Daoy (cell line): ENCODE measurements at places on chromosomes 7 and 10.

- DNase-seq: no peak
Observed at GRCh38 chr10:88555190-88555908, 27.8 kb downstream of the RNLS start.

DNA sequence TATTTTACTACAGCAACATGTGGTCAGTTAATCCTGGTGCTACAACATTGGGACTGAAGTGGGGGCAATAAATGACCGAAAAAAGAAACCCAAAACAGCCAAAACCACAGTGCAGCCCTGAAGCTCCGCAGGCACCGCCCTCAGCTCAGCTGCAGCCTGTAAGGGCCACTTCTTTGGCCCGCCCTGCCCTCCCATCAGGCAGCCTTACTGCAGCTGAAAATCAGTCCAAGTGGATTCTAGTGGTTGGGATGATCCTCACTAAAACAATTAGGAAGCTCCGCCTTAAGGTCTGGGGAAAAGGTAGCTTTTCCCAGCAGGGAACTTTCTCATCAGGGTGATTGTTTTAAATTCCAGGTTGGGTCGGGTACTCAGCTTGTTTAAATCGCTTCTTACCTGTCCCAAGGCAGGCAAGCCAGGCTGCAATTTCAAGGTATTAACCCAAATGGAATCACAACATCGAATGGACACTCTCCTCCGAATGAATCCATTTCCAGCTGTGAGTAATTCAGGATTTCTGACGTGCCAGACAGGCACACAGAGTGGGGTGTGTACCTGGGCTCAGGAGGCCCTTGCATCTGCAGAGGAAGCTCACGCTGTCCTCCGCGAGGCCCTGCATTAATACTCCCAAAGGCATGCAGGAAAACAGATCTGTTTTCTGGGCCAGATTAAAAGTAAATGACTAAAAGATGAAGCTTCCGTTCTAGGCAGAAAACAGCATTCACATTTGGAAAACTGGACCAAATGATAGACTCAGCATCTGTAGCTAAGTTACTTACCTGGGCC lies 104.3 kb downstream of the CREB5 start:
- no peak for DNase-seq

DNA sequence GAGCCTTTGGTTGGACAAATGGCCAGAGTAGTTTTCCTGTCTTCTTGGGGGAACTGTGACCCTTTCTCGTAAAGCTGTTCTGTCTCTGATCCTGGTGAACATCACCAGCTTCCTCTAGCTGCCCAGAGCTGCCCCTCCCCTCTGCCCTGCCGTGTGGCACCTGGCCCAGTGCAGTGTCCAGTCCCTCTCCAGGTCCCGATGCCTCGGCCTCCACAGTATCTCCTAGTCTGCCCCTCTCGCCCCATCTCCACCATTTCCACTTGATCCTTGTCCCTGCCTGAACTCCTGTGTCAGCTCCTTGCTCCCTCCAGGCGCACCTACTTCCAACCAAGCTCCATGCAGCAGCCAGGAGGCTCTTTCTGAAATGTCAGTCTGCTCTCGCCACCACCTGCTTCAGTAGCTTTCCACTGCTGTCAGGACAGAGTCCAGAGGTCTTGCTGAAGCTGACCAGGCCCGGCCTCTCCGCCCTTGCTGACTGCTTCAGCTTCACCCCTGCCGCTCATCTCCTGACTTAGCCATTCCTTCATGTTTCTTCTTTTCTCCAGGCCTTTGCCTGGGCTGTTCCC lies 133.6 kb downstream of the GRK5 start:
- DNase-seq: no peak

DNA sequence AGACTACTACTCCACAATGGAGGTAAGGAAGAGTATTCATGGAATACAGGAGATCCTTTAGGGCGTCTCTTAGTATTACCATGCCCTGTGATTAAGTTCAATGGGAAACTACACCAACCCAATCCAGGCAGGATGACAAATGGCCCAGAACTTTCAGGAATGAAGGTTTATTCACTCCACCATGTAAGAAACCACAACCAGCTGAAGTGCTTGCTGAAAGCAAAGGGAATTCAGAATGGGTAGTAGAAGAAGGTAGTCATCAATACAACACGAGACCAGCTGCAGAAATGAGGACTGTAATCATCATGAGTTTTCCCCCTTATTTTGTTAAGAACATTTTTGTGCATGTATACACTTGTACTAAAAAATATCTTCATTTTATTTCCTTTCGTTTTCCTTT lies 76.6 kb downstream of the GPR37 start:
- DNase-seq: peak; percentile 57

DNA sequence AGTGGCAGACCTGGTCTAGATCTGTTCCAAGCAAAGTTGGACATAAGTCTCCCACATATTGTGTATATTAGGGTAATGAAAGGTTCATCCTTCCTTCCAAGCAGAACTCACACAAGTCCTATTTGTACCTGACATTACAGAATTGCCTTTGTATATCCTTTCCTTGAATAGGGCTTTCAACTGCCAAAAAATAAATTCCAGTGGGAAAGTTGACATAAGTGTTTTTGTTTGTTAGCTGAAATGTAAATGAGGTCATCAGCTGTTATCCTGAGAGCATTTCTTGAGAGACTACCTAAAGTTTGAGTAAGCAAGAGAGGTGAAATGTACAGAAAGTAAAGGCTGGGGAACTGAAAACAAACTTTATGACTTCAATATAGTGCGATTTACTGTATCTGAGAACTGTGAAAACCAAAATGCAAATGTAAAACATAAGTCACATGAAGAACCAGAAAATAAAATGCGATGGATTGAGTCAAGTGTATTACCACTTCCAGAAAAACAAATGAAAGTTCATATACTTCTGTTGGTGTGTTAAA lies 527.3 kb upstream of the SEMA3D start:
- no peak for DNase-seq

DNA sequence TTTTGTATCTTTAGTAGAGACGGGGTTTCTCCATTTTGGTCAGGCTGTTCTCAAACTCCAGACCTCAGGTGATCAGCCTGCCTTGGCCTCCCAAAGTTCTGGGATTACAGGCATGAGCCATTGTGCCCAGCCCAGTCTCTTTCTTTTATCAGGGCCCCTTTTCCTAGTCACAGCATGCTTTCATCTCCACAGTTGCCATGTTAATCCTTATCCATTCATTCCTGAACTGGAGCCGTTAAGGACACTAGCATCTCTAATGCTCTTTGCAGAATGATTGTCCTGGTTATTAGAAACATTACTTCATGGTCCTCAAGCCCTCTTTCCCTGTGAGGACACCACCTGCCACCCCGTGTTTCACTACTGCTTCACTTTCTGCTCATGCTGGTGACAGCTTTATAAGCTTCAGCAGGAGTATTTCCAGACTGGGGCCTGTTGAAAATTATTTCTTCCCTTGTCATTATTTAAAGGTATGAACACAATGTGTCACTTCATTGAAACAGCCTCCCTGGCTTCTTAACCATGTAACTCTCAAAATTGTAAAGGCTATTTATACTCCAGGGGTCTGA lies 313.9 kb downstream of the BMPER start:
- DNase-seq: no peak

DNA sequence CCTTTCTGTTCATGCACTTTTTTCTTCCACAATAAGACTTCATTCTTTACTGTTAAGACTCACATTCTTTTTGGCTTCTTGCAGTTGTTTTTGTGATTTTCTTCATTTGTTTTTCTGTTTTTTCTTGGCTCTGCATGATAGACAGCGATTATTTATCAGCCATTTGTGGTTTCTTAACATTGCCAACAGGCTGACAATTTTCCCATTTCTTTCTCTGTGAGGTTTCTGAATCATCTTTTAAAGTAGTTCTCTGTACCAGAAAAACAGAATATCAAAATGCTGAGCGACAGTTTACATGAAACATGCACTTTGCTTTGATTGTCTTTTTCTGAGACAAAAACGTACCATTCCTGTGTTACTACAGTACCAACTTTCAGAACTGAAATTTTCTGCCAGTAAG lies 334.2 kb upstream of the MAGI2 start:
- no peak for DNase-seq

DNA sequence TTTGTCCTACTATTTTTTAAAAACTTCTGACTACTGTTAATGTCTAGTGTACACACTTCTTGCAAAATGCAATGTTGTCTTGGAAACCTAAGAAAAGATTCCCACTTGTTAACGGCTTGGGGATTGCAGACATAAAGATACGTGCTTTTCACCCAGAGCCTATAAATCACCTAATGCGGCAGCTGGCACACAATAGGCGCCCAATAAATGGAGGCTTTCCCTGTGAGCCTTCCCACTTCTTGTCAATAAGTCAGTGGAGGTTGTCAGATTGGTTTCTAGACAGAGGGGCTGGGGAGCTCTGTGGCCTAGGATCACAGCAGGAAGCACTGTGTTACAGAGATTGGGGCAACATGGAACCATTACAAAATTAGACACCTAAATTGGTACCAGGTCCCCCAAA lies 74.7 kb downstream of the VSTM4 start:
- no peak for DNase-seq
